Activated CD4-positive, alpha-beta T cell treated with anti-CD3 and anti-CD28 coated beads, Interleukin-2, amount 10 ng/mL, durations not matched to agents 24 days and 14 days (primary cell): ENCODE measurements at places on chromosomes 7 and 10. TPM values are rescaled to one million over a fixed set of nuclear protein-coding genes. Genes with fewer than 3 reads are reported as not detected.

DNA sequence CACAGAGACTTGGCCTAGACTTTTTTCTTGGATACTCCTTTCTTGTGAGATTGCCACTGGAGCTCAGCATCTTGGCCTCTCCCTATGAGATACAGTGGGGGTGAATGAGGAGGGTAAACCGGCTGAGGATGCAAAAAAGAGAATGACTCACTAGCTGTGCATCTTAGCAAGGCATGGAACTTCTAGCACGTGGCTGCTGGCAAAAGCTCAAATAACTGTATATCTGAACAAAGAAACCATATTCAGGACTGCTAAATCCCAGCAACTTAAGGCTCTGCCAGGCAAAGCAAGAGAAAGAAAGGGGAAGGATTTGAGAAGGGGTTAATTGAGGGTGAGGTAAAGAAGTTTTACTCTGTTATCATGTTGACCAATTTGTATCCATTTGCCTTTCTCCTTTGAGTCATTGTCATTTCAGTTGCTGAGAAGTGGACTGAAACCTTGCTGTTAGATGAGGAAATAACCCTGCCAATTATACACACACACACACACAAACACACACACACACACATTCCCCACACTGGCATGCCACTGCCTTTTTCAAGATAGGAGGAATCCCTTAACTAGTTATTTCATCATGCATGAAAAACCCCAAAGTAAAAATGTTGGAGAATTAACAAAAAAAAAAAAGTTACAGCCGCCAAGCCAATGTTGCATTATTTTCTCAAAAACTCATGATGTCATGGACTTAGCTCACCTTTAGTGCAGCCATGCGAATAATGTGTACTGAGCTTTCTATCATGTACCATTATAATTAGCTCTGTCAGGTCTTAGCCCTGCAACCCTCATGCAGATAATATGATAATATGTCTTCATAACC lies 997.3 kb downstream of the LRMDA start:
- H3K4me3 ChIP-seq = no peak overlapping the region
- DNase-seq = no peak
- no peaks in the 10 kb centered on the region for H3K27me3 ChIP-seq
- no peak overlapping the region for H3K27ac ChIP-seq
- H3K36me3 ChIP-seq = no peaks in the 10 kb centered on the region
- no peaks in the 10 kb centered on the region for H3K4me1 ChIP-seq

GRCh38 chr7:5692112-5692844 lies 89.2 kb downstream of the RNF216 start:
- no peak for DNase-seq
- H3K27me3 ChIP-seq = peaks cover 4% of the 10 kb centered on the region
- peaks cover 73% of the 10 kb centered on the region for H3K4me1 ChIP-seq
- H3K27ac ChIP-seq = peak overlapping the region; percentile 31

- DNase-seq = peak; percentile 85
- peaks cover 47% of the 10 kb centered on the region for H3K36me3 ChIP-seq
- H3K4me3 ChIP-seq = no peak overlapping the region
- H3K4me1 ChIP-seq = peaks cover 11% of the 10 kb centered on the region
These were observed 163.6 kb downstream of the PIP4K2A start for GRCh38 chr10:22550732-22551131.

GRCh38 chr10:120945801-120946302 lies 94.7 kb downstream of the WDR11 start:
- H3K36me3 ChIP-seq = no peaks in the 10 kb centered on the region
- H3K4me1 ChIP-seq = peaks cover 6% of the 10 kb centered on the region
- H3K27me3 ChIP-seq = peaks cover 22% of the 10 kb centered on the region
- DNase-seq = no peak
- H3K27ac ChIP-seq = no peak overlapping the region

Gene NPY4R
- total RNA-seq = not detected in 2 replicates

DNA sequence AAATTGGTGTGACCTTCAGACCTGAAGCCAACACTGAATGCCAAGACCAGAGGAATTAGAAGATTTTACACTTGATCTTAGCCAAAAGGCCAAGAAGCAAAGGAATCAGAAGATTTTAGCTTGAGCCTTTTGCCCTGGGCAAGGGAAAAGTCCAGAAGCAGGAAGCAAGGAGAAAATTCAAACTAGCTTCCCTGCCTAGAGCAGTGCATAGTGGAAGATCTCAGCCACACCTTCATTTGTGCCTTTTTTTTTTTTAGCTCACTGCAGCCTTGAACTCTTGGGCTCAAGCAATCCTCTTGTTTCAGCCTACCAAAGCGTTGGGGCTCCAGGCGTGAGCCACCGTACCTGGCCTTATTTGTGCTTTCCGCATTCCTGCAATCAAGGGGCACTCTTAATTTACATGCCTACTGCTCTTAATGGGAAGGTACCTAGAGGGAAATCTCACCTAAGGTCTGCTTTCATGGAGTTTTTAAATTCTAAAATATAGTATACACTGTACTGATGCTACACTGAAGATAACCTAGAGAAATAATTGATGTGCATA lies 8.3 kb upstream of the PIP4K2A start:
- no peak overlapping the region for H3K27ac ChIP-seq
- H3K4me1 ChIP-seq = peaks cover 12% of the 10 kb centered on the region
- peaks cover 9% of the 10 kb centered on the region for H3K27me3 ChIP-seq
- DNase-seq = no peak

- DNase-seq = peak; percentile 87
- peaks cover 2% of the 10 kb centered on the region for H3K4me1 ChIP-seq
- no peaks in the 10 kb centered on the region for H3K36me3 ChIP-seq
- no peak overlapping the region for H3K4me3 ChIP-seq
- peaks cover 2% of the 10 kb centered on the region for H3K27me3 ChIP-seq
These were observed 143.8 kb upstream of the TMEM106B start for GRCh38 chr7:12067156-12067831.

DNA sequence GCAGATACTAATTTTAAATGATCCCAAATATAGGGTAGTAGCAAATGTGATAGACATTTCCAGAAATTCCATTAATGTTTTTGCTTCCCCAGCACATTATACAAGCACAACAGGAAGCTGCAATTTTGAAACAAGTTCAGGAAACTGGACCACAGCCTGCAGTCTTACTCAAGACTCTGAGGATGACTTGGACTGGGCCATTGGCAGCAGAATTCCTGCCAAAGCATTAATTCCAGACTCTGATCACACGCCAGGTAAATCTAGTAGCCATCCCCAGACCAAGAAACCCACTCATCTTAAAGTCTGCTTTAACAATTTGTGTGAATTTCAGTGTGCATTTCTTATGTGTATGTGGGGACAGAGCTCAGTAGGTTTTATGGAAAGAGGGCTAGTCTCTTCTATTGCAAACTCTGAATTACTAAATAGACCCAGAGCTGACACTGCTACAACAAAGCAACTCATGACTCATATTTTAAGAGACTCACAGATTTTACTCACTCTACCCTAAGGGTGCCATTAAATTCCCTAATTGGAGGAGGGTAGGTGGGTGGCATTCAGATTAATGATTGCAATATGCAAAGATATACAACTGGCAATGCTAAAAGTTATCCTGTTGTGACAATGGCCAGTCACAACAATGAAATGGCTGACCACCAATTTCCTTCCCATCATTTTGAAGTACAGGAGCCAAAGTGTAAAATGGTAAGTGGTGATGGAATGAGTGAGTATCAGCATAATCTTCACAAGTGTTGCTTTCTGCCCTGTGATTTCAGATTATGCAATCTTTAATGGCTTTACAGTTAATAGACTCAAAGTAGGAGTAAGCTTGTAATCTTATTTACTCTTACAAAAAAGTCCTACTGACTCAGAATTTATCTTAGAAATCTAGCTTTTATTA lies 317.6 kb upstream of the PLXDC2 start:
- DNase-seq = no peak
- no peaks in the 10 kb centered on the region for H3K4me1 ChIP-seq
- H3K36me3 ChIP-seq = no peaks in the 10 kb centered on the region
- no peaks in the 10 kb centered on the region for H3K27me3 ChIP-seq
- H3K27ac ChIP-seq = no peak overlapping the region

DNA sequence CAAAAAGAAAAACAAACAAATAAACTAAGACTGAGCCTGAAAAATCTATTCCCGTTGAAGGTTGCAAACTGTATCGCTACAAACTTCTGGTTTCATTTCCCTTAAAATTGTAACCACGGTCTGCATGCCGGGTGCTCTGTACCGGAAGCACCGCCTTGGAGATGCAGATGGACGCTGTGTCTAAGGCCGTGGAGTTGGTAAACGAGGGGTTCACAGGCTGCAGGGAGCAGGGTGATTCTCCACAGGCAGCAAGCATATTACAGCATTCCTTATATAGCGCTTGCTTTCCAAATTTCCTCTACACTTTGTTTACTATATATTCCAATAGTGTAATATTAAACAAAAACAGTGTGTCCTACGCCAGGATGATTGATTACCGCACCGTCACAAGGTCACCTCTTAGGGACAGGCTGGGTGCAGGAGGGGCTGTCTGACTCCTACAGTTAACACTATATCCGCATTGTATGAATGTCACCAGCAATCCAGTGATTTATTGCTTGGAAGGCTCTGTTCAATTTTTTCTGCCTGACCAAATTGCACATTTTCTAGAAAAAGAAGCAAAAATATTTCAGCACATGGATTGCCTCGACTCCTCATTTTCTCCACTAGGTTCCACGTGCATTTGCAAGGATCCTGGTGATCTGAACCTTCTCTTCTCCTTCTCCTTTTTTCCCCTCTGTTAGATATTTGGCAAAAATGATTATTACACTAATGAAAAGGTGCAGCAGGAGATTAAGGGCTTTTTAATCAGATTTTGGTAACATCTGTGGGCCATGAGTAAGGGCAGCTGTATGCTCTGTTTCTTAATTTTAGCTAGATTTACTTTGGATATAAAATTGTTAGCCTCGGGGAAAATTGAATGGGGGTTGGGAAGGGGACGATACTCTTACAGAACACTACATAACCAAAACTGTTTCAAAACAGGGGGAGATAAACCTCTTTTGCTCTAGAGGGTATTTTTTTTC lies 325.8 kb upstream of the MGMT start:
- H3K4me1 ChIP-seq = peaks cover 8% of the 10 kb centered on the region
- no peak for DNase-seq
- no peak overlapping the region for H3K4me3 ChIP-seq
- H3K27ac ChIP-seq = no peak overlapping the region
- H3K36me3 ChIP-seq = no peaks in the 10 kb centered on the region
- peaks cover 27% of the 10 kb centered on the region for H3K27me3 ChIP-seq

GRCh38 chr10:81873932-81874816 lies 820 bp upstream of the NRG3 start:
- H3K27ac ChIP-seq = no peak overlapping the region
- peaks cover 50% of the 10 kb centered on the region for H3K27me3 ChIP-seq
- no peak for DNase-seq
- no peak overlapping the region for H3K4me3 ChIP-seq
- H3K4me1 ChIP-seq = peaks cover 5% of the 10 kb centered on the region

DNA sequence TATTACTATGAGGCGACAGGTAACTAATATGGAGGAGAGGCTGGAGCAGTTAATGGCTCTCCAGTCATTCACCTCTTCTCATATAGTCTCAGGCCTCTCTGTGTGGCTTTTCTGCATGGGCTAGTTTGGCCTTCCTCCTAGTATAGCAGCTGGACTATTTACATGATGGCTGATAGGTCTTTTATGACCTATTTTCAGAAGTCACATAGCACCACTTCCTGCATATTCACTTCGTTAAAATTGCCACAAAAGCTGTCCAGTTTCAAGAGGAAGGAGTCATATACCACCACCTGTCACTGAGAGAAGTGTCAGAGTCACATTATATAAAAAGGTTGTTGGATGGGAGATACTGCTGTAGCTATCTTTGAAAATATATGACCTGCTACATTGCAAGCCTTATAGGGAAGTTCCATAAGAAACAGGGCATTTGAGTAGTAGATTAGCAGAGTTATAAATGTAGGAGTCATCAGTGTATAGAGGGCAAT lies 8.0 kb upstream of the DMTF1 start:
- no peak for DNase-seq
- no peaks in the 10 kb centered on the region for H3K36me3 ChIP-seq
- no peak overlapping the region for H3K27ac ChIP-seq

Gene BMPER
- not detected in 2 replicates for total RNA-seq

DNA sequence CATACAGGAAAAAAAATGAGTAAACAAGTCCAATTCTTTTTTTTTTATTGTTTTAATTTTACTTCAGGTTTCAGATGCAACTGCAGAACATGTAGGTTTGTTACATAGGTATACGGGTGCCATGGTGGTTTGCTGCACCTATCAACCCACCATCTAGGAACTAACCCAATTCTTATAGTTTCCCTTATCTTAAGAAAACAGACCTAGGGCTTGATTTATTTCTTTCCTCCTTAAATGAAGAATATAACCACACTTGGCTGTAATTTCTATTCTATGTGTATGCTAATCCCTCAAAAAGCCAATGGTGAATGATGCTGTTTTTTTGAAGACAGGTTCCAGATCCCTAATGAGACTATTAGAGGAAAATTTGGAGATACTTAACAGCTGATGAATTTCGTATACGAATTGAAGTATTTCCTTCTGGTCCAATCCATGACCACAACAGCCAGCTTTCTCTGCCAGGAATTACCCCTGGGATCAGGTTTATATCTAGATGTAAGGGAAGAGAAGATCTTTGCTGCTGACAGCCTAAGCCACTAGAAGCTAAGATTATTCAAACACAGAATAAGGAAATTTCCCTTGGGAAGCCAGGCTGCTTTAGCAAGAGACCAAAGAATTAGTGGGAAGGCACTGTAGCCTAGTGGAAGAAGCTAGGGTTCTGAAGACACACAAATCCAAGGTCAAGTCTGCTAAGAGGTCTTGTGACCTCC lies 115.8 kb downstream of the INHBA start:
- no peak overlapping the region for H3K4me3 ChIP-seq
- no peaks in the 10 kb centered on the region for H3K36me3 ChIP-seq
- H3K4me1 ChIP-seq = no peaks in the 10 kb centered on the region
- no peaks in the 10 kb centered on the region for H3K27me3 ChIP-seq
- no peak overlapping the region for H3K27ac ChIP-seq

DNA sequence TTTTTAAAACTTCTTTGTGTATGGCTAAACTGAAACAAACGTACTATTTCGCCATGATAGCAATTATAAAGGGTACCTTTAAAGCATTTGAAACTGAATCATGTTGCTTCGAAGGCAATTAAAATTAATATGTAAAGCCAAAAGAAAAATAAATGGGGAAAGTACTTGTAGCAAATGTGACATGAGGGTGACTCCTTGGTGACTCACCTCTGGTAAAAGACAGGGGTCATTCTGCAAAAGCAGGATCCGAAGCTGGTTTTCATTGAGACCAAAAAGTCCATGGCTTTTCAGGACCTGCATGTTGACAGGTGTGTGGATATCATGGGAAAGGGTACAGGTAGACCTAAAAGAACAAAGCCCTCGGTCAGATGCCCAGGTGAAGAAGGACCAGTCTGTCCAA lies 1.5 kb downstream of the ZC3HAV1L start:
- H3K27ac ChIP-seq = peak overlapping the region; percentile 90
- H3K36me3 ChIP-seq = peaks cover 40% of the 10 kb centered on the region
- peaks cover 3% of the 10 kb centered on the region for H3K27me3 ChIP-seq

DNA sequence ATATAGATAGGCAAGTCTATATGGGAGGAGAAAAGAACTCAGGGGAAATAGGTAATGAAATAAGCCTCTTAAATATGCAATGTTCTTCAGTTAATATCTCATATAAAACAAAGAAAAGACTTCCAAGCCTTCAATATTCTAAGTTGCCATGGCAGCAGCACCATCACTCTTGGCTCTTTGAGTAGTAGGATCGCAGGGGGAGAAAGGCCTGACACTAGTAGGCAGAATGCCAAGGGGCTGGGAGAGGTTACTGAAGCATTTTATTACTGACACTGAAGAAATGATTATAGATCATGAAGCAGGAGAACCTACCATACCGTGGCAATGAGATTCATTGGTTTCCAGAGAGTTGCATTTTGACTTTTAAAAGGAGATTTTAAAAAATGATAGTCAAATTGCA lies 193.9 kb downstream of the NXPH1 start:
- H3K36me3 ChIP-seq = no peaks in the 10 kb centered on the region
- no peaks in the 10 kb centered on the region for H3K4me1 ChIP-seq
- no peaks in the 10 kb centered on the region for H3K27me3 ChIP-seq
